Stimulated activated CD8-positive, alpha-beta memory T cell treated with anti-CD3 and anti-CD28 coated beads, Interleukin-4, amount 100 ng/mL, for 1 hour (primary cell): ENCODE measurements at places on chromosomes 16 and 17.
A peak's percentile ranks its signal among the peaks of the same experiment; 100 is the strongest.

DNA sequence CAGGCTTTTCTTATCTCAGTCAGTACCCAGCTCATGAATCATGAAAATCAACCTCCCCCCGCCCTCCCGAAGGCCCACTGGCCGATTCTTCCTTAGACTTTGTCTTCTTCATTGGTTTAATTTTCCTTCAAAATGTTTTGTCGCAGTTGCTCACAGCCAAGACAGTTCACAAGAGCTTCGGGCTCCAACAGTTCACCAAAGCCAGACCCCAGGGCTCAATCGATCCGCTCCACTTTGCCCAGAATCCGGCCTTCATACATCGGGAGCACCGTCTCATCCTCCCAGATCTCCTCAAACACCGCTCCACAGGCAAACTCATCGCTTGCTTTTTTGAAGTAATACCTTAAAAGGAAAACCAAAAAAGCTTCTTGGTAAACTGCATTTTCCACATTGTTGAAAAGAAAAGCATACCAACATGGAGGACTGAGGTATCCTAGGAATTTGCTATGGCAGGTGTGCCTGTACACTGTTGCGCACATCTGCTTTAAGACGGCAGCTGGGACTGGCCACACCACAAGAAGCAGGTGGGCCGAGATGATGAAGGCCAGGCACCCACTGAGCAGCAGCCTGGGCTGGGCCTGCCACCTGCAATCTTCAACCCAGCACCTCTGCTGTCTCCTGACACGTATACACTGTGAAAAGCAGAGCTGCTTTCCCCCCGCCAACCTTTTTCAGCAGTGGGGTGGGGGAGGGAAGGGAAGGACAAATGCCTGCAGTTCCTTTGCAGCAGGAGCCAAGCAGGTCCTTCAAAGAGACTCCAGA is 31.5 kb downstream of the AXIN2 start:
- DNase-seq, result no peak

DNA sequence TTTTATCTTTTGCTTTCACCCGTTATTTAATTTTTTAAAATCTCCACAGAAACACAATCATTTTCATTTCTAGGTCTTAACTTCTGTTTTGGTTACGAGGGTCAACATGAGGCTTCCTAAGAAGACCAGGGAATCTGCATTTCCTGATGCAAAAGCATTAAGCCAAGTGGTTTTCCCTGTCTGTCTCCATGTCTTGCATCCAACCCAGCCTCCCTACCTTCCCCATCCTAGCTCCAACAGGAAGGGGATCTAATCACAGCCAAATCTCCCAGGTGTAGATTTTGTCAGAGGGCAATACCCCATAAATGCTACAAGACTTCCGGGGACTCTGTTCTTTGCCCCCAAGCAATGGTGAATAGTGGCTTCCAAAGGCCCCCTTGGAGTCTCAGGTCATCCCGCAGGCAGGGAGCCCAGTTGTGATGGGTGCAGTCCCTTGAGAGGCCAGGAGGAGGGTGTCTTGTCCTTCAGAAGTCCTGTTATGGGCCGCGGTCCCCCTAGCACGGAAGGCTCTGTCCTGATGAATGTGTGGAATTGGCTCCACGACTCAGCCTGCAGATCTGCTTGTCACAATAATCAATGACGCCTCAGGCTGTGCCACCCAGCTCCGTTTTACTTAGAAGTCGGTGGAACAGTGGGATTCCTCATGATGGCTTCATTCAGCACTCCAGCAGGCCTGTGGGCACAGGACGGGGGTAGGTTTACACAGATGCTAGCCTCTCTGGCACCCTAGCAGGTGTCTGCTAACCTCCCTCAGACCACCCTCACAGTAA is 141.1 kb downstream of the RGS9 start:
- no peak for DNase-seq

DNA sequence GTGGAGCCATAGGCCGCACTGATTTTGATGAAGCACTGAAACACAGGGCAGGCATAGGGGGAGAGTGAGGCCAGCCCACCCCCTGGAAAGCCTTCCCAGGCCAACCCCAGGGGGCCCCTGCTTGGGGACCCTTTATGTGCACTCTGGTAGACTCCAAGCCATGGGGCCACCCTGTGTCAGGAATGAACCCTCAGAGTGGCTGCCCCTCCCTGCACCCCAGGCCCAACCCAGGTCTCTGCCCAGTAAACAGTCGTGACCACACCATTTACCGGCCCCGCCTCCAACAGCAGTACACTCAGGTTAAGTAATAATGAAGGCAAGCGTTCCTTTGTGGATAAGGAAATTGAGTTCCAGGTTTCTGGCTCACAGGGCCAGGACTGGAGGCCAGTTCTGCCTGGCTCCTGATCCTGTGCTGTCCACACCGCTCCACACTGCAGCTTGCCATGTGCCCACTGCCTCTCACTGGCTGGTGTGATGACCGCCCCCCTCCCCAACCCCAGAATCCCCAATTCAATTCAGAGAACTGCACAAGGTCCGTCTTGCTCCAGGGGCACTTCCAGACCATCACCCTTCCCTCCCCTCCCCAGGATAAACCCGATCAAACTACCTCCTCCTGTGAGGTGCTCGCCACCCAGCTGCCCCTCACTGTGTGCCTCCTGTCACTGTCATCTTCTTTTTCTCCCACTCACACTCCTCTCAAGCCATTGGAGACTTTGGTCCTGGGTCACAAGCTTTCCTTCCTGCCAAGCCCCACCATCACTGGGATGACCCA is 13.6 kb downstream of the PIMREG start:
- no peak for DNase-seq

- DNase-seq, result no peak
Observed at GRCh38 chr16:86762095-86762494, 183.7 kb downstream of the FOXL1 start.

GRCh38 chr17:8133399-8133798 is 9.5 kb upstream of the HES7 start:
- DNase-seq, result no peak

- no peak for DNase-seq
Observed at GRCh38 chr17:41530062-41531048, 2.2 kb upstream of the KRT19 start.

GRCh38 chr16:82499302-82499701 is 127.5 kb upstream of the CDH13 start:
- no peak for DNase-seq

GRCh38 chr16:66131156-66131807 is 235.2 kb upstream of the CDH5 start:
- DNase-seq, result no peak

DNA sequence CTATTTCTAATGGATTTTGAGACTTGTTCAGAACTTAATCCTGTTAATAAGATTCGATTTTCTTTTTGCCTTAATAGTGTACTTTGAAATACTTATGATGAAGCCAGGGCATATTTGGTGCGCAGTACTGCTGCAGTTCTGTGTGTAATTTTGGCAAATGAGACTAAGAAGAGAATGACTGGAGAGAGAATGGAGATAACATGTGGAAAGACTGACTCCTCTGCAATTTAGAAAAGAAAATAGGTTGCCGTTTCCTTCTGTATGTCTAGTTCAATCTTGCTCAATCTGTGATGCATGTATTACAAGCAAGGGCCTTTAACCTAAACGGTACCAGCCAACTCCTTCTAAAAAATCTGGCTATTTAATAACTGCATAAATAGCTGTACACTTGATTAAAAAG is 285.1 kb upstream of the CDH11 start:
- DNase-seq, result no peak

GRCh38 chr17:46046957-46047356 is 47.9 kb downstream of the STH start:
- no peak for DNase-seq

GRCh38 chr17:49441578-49441977 is 26.9 kb upstream of the PHB1 start:
- no peak for DNase-seq

GRCh38 chr16:18788828-18789514 is 1.2 kb downstream of the RPS15A start:
- no peak for DNase-seq

GRCh38 chr16:22053921-22054341 is 38.4 kb upstream of the VWA3A start:
- no peak for DNase-seq

DNA sequence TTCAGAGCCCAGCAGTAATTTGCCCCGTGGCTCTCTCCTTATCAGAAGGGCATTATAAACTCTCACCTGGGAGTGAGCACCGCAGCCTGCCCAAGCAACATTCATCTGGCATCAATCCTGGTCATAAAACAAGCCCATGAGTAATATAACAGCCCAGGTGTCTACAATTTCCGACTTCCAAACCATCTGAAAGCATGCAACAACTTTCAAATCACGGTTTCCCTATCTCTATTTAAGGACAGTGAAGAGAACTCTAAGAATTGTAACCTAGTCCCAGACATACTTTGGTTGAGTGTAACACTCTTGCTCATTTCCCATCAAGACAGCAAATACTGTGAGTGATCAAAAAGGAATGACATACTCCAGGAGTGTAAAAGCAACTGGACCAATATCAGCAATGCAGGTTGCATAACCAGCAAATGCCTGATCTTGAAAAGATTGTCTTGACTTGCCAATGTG is 487.4 kb upstream of the SOX9 start:
- DNase-seq, result no peak

DNA sequence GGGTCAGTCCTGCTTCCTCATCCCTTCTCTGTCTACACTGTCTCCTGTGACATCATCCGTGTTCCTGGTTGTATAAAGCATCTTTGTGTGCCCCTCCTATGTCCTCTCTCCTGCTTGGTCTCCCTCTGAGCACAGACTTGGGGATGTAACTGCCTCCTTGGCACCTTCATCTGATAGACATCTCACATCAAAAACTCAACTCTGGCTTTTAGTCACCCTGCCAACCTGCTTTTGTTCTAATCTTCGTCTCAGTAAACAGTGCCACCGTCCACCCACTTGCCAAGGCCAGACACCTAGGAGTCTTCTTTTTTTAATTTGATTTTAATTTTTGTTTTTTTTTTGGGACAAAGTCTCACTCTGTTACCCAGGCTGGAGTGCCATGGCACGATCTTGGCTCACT is 16.9 kb upstream of the KSR1 start:
- DNase-seq, result no peak

DNA sequence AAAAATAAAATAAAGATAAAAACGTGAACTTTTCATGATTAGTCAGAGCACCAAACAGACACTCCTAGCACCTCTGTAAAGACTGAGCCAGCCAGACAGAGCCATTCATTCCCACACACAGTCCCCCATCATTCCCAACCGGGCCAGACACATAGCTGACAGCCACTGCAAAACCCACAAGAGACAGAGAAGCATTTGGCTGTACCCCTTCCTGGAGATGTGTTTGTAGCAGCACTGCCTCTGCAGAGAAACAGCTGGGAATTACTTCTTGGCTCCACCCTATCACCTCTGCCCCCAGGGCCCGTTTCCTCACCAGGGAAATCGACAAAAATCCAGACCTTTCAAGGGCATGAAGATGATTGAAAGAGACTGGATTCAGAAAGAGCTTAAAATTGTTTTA is 46.4 kb downstream of the MYH11 start:
- DNase-seq, result no peak

DNA sequence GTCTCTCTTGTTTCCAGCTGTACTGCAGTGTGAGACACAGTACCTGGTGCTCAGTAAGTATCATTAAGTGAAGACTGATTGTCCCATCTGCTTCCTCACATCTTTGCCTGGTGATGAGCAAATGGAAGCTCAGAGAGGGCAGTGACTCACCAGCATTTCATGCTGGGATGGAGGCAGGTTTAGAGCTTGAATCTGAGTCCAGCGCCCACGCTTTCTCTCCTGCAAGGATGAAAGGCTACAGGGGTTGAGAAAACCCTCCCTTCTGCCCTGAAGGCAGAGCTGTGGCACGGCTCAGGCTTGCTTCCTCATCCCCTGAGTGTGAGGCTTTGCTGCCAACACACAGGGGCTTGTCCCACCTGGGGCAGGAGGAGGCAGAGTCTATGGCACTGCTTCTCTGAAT is 1.5 kb upstream of the RNF112 start:
- DNase-seq, result no peak

GRCh38 chr16:57906382-57907316 is 64.3 kb downstream of the CNGB1 start:
- DNase-seq, result no peak

DNA sequence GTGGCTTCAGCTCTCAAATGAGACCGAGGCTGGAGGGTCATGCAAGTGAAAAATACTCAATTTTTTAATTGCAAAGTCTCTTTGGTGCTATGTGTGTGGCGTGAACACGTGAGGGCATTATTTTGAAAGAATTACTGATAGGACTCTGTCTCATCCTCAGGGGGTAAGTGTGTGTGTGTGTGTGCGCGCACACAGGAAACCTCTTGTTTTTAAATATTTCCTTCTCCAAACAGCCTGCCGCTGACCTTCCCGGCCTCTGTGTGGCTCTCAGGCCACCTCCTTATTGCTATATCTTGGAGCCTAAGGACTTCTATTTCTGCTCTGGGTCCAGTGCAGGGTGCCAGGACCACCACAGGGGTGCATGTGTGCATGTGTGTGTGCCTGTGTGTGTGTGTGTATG is 99.7 kb downstream of the CMIP start:
- DNase-seq, result no peak

- DNase-seq, result no peak
Observed at GRCh38 chr16:2471653-2472487, 773 bp downstream of the NTN3 start.

- no peak for DNase-seq
Observed at GRCh38 chr16:88289968-88290401, 92.8 kb upstream of the ZNF469 start.

DNA sequence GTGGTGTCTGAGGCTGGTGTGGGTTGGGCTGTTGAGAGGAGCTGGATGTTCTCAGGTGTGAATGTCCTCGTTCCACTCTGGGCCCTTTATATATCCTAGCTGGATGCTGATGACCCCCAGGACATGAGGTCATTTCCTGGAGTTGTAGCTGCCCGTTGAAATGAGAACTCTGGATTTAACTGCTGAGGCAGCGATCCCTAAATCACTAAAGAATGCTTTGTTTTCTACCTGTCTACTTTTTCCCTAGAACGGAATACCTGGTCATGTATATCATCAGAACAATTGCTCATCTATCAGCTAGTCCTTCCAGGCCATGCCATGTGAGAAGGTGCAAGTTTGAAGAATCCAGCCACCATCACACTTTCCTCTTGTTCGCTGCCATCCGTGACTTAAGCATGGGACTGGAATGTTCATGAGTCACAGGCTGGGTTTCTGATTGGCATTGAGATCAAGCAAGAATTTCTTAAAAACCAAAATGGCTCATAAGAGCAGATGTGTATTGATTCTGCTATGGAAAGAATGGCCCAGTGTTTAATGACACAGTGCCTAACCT is at the start of gene KRTAP2-3:
TSS of gene KRTAP2-3 (minus strand) at position 63 of the 553 bp plus-strand sequence. CDS start 64 bp downstream, outside the sequence.
- DNase-seq, result no peak

GRCh38 chr16:66278604-66279262 is 87.8 kb upstream of the CDH5 start:
- DNase-seq, result no peak

DNA sequence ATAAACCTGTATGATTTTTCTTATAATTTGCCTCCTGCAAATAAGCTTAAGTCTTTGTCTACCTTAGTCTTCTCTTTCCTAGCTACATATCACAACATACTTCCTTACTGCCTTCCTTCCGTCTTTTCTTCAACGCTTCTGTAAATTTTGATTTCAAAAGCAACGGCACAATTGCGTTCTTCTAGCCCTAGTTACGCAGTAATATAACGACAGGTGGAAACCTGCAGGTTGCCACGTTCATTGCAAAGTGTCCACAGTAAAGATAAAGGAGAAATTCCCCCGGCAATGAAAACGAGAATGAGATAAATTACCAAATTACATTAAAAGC is 546 bp upstream of the PSMD7 start:
- no peak for DNase-seq

GRCh38 chr16:80526418-80527061 is 14.3 kb upstream of the DYNLRB2 start:
- DNase-seq, result peak; percentile 30
